ENCODE measurements at places on chromosomes 12 and 14. TPM values are rescaled to one million over a fixed set of nuclear protein-coding genes. Genes with fewer than 3 reads are reported as not detected.

- no peak for DNase-seq
Observed at GRCh38 chr14:59846595-59846994, 24.0 kb downstream of the RTN1 start.

- DNase-seq, result no peak
Observed at GRCh38 chr12:73445658-73446324, 1091.8 kb upstream of the ATXN7L3B start.

DNA sequence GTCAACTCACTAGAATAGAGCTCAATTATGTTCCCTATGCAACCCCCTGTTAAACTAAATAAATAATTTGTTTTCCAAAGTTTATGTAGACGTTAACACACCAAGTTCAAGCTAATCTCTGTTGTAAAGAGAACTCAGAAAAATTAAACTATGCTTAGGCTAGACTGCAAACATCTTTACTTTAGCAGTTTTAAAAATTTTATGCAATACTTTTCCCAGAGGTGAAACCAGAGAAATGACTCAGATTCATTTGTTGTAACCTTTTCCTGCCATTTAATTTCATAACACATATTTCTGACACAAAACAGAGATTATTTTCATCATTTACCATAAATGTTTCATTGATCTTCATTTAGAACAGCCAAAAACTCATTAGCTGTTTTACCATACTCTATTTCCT, 27.4 kb downstream of the ABCC9 start:
- DNase-seq, result no peak

GRCh38 chr12:12194206-12194605, 72.6 kb downstream of the LRP6 start:
- DNase-seq, result peak; percentile 1

GRCh38 chr12:122124370-122124769, 45.8 kb downstream of the MLXIP start:
- DNase-seq, result no peak

- no peak for DNase-seq
Observed at GRCh38 chr14:94975366-94975765, 182.0 kb downstream of the DICER1 start.

- no peak for DNase-seq
Observed at GRCh38 chr12:132582582-132583410, 27.6 kb downstream of the LRCOL1 start.

- DNase-seq, result no peak
Observed at GRCh38 chr12:113292091-113292490, 42.8 kb downstream of the SLC8B1 start.

- no peak for DNase-seq
Observed at GRCh38 chr12:90460681-90461080, 494.3 kb downstream of the CCER1 start.

The HIGD1C gene
- total RNA-seq, result not detected

The CYP27B1 gene
- total RNA-seq, result 2.1 TPM

The KRT72 gene
- total RNA-seq, result not detected

The PLA2G1B gene
- total RNA-seq, result not detected

The DHRS2 gene
- total RNA-seq, result 3.4 TPM

The BMP4 gene
- 3.8 TPM for total RNA-seq

The ABCC9 gene
- 0.02 TPM for total RNA-seq

Measured in A172 (cell line).